ENCODE measurements at places on chromosomes 16 and 17.

DNA sequence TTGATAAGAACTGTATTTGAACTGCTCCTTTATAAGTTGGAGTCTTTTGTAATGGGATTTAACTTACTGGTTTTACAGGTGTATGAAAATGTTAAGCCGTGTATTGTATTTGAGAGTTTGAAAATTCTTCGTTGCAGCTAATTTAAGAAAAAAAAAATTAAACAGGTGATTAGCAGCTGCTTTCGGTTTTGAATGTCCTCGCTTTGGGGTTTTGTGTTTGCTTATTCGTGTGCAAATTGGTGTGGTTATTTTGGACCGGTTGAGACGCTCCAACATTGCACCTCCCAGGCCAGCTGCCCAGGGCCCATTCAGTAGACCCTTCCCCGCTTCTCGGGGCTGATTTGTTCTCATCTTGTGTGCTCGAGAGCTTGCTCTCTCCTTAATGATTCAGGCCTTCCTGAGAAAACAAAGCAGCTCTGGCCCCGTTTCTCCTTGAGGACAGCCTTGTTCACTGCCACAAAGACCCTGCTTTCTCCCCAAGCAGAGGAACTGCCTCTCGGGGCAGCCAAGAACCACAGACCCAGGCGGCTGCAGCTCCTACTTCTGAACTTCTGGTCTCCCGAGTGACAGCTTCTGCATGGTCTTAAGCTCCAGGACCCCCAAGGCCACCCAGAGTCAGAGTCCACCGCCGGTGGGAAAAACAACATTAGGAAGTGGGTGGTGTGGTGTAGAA, 100.5 kb downstream of the MSI2 start:
- DNase-seq, result no peak

DNA sequence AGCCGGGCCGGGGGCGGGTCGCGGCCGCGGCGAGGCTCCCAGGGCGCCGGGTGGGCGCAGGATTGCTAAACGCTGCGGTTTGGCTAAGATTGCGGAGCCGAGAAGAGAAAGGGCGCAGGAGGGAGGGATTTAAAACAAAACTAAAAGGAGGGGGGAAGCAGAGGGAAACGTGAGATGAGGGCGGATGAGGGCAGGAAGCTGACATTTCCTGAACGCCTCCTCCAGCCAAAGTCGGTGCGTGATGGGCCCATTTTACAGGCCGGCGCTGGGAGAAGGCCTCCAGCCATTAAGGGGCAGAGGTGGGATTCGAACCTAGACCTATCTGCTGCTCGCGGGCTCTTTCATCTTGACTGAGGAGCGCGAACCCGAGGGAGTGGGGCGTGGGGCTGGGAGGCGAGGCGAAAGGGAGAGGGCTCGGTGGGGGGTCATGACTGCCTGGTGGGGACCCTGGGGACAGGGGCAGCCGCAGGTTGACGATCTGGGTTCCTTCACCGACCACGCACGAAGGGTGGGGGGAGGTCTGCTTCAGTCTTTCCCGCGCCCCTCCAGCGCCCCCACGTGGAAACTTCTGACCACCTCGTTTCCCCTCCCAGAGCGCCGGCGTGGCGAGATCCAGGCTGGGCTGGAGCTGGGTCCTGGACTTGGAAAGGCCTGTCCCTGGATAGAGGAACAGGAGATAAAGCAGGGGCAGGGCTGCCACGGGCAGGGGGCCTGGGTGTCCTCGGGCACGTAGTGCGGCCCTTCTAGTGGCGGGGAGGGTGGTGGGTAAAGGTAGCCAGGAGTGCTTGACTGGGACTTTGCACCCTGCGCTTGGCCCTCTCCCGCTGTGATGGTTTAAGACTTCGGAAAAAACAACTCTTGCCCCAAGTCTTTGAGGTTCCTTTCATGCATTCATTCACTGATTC, 3.8 kb upstream of the TAC4 start:
- peak; percentile 21 for DNase-seq

DNA sequence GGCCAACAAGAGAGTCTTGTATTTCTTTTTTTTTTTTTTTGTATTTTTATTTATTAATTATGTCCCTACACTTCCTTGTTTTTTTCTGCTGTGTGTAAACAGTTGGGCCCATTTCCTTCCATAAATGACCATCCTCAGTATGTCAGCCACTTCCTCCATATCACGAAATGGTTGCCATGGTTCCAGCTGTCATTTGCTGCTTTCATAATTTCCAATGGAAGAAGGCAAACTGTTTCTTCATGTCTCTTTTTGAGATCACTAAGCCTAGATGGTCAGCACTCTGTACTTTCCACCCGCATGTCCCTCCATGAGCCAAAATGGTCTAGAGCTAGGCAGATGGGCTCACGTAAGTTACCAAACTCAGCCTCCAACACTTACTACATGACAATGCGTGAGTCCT, 133.5 kb upstream of the FOXF1 start:
- DNase-seq, result no peak

DNA sequence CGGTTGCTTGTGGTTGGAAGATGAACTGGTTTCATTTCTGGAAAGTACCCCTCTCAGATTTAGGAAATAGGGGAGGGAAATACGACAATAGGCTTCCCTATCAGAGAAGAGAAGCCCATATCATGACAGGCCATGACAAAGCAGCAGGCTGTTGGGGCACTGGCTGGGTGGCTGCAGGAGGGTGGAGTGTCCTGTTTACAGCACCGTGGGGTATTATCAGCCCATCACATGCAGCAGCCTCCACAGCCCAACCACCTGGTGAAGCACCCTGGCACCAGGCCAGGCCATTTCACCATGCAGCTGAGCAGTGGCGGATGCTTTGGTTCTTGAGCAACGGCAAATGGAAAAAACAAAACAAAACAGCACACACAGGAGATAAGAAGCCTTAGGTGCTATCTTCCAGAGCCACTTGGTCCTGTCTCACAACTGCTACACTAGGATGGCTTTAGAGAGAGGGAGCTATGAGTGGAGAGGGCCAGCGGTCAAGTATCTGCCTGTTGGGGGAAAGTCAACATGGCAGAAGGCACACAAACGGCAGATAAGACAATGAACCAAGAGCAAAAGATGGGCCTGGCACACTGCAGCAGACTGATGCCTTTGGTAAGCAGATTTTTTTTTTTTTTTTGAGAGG, 24.2 kb downstream of the FAM117A start:
- no peak for DNase-seq

DNA sequence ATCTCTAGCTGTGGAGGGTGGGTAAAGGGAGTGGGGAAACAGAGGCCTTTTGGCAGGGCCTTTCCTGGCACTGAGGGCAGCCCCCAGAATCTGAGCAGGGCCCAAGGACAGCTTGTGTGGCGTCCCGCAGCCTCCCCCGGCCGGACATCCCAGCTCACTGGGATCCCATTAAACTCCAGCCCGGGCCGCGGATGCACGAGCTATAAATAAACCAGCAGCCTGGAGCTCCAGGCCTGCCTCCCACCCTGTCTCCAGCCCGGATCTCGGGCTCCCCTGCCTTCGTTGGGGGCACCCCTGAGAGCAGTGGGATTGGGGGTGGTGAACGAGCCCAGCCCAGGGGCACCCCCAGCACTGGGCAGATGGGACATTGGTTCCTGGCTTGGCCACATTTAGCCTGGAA, 13.8 kb upstream of the AATK start:
- DNase-seq, result no peak

- no peak for DNase-seq
Observed at GRCh38 chr16:16008666-16009065, 59.2 kb downstream of the ABCC1 start.

- no peak for DNase-seq
Observed at GRCh38 chr17:32739722-32740121, 137.2 kb downstream of the MYO1D start.

DNA sequence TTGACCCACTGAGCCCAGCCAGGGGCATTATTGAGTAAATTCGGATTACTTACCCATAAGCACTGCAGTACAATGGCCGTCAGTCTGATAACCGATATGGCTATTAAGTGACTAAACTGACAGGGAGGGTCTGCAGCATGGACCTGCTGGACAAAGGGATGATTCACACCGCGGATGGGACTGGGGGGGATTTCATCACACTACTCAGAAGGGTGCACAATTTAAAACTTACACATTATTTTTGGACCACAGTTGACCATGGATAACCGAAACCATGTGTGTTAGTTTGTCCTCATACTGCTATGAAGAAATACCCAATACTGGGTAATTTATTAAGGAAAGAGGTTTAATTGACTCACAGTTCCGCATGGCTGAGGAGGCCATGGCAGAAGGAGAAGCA, 106.5 kb downstream of the ABCC6 start:
- DNase-seq, result no peak

GRCh38 chr17:32331243-32332040, 10.5 kb downstream of the C17orf75 start:
- DNase-seq, result no peak

DNA sequence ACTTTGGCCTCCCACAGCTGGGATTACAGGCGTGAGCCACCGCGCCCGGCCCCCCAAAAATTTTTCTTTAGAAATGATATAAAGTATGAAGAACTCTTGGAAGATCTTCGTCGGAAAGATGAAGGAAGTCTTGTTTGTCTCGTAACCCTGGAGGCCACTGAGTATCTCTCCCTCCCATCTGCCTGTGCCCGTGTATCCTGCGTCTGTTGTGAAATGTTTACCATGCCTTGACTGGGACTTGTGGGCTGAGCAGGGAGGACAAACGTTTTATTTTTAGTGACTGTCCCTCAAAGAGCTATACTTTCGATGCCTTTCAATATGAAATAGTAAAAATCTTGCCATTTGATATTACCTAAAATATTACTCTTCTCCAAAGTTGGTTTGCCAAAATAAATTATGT, 121.2 kb downstream of the RPTOR start:
- no peak for DNase-seq

DNA sequence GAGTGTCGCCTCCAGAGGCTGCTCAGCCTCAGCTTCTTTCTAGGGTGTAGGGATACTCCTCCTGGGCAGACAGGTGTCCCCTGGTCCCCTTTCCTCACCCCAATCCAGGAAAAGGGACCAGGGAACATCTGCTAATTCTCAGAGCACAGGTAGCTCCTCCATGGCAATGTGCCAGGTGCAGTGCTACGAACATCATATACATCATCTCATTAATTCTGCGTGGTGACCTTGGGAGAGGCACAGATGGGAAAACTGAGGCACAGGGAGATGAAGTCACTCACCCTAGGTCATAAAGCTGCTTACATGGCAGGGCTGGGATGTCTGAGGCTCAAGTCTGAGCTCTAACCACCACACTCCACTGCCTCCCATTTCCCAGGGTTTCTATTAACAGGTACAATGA, 11.7 kb downstream of the HDAC5 start:
- DNase-seq, result no peak

GRCh38 chr17:43477832-43478634, 5.7 kb upstream of the DHX8 start:
- DNase-seq, result no peak

GRCh38 chr16:17520111-17520510, 49.4 kb upstream of the XYLT1 start:
- DNase-seq, result no peak

GRCh38 chr16:2179576-2179975, 16.8 kb downstream of the CASKIN1 start:
- DNase-seq, result no peak

GRCh38 chr17:59498530-59499307, 66.7 kb upstream of the DHX40 start:
- DNase-seq, result peak; percentile 61

DNA sequence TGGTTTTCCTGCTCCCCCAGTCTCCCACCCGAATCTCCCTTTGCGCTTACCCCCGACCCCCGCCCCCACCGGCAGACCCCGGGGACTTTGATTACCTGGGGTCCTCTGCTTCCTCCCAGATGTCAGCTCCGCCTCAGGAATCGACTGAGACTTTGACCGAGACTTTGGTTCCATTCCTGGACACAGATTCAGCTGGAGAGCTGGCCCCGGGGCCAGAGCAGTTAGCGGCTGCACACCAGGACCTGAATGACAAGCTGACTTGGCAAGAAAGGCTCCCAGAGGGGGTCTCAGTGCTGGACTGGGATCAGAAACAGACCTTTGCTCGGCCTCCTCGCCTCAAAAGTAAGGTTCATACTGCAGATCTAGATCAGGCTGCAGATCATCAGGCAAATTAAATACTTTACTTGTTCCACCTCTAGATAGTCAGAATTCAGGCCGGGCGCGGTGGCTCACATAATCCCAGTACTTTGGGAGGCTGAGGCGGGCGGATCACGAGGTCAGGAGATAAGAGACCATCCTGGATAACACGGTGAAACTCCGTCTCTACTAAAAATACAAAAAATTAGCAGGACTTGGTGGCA, 60.3 kb upstream of the FBXO47 start:
- DNase-seq, result no peak

DNA sequence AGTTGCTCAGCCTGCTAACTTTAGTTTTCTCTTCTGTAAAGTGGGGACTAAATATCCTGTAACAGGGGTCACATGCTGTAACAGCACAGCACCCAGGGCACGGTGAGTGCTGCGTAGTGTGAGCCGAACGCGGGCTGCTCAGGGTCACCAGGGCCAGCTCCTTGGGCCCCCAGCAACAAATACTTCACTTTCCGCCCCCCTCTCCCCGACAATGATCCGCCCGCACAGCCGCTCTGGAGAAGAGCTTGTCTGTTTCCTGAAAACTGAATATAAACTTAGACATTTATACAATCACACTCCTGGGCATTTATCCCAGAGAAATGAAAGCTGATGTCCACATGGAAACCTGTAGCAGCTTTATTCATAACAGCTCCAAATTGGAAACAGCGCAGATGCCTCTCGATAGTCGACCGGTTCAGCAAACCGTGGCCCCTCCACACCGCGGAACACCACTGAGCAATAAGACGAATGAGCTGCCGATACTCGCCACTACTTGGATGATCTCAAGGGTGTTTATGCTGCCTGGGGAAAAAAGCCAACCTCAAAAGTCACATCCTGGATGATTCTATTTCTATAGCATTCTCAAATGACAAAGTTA, 267.2 kb downstream of the PARN start:
- no peak for DNase-seq

- DNase-seq, result no peak
Observed at GRCh38 chr16:11556945-11557720, 29.6 kb downstream of the LITAF start.

DNA sequence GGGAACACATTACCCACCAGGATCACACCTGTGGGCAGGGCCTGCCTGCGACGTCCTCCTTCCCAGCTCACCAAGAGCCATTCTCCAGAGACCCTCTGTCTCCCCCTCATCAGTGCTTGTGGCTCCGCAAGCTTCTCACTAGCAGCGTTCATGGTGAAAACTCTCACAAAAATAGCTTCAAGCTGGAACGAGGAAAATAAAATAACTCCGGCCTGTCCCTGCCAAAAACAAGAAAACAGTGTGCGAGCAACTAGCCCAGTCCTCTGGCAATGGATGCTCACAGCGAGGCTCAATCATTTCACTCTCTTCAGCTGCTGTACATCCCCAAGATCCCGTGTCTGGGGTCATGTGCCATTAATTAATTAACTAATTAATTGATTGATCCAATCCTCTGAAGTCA, 18.0 kb downstream of the SPACA3 start:
- no peak for DNase-seq

GRCh38 chr16:11794996-11795886, 1.8 kb downstream of the ZC3H7A start:
- no peak for DNase-seq

DNA sequence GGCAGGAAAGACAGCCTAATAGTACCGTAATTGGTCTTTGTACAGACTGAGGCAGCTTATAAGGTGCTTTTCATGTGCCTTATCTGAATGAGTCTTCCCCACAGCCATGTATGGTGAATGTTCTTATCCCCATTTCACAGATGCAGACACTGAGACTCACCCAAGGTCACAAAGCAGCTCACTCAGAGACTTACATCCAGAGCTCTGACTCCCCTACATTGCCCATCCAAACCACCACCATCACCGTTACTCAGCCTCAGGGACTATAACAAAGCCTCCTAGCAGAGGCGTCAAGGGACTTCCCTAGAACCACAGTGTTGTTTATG, 627 bp upstream of the GPR179 start:
- DNase-seq, result no peak

- DNase-seq, result no peak
Observed at GRCh38 chr16:3099395-3099731, 269 bp upstream of the ZSCAN10 start.

GRCh38 chr17:37512442-37513068, 22.9 kb downstream of the DUSP14 start:
- DNase-seq, result no peak

Measured in fibroblast of skin of left biceps (primary cell).